ENCODE measurements at places on chromosomes 3 and 15. TPM values are rescaled to one million over a fixed set of nuclear protein-coding genes. Genes with fewer than 3 reads are reported as not detected.

DNA sequence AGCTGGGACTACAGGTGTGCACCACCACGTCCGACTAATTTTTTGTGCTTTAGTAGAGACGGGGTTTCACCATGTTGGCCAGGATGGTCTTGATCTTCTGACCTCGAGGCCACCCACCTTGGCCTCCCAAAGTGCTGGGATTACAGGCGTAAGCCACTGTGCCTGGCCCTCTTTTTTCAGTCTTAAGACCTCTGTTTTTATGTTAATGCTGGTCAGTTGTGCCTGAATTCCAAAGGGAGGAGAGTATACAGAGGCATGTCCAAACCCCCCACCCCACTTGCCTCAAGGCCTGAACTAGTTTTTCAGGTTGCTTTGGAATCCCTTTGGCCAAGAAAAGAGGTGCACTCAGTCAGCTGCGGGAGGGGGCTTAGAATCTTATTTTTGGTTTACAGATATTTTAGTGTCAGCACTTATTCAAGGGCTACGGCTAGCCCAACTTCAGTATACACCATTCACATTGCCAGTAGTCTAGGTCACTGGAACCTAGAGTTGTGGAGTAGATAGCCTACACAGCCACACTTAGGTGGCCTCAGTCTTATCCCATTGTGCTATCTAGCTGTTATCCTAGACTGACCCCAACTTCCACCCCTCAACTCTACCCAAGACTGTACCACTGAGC, 128.0 kb upstream of the TPM1 start:
- peak; percentile 37 for DNase-seq

- no peak for DNase-seq
These were observed 904.8 kb downstream of the NAALADL2 start for GRCh38 chr3:175763948-175764347.

DNA sequence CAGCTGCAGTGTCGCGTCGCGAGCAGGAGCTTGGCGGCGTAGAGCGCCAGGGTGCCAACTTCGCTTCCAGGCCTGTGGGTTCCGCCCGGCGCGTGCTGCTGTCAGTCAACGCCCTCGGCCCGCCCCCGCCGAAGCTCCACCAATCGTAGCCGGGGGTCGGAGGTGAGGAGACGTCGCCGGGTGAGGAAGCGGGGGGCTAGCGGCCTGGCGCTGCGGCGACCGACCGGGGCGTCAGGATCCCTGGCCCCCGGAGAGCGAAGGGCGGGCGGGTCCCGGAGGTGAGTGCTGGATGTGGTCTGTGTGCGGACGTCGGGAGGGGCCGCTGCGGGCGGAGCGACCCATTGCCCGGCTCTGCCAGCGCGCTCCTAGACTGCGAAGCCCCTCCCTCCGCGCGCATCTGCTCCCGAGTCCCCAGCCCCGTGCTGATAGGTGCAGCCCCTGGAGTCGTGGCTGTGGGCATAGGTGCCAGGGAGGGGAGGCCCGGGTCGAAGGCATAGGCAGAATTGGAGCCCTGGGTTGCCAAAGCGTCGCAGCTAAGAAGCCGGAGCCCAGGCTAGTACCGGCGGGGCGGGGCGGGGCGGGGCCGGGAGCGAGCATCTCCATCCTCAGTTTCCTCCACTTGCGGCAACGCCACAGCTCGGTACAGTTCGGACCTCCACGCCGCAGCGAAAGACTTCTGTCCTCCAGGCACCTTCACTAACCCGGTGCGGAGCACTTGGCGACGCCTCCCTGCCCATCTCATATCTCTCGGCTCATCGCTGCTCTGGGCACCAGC, at the start of gene NXPE3:
TSS of gene NXPE3 (plus strand) at position 165 of the 775 bp plus-strand sequence. CDS start 6,386 bp downstream, outside the sequence.
- DNase-seq, result peak; percentile 90

DNA sequence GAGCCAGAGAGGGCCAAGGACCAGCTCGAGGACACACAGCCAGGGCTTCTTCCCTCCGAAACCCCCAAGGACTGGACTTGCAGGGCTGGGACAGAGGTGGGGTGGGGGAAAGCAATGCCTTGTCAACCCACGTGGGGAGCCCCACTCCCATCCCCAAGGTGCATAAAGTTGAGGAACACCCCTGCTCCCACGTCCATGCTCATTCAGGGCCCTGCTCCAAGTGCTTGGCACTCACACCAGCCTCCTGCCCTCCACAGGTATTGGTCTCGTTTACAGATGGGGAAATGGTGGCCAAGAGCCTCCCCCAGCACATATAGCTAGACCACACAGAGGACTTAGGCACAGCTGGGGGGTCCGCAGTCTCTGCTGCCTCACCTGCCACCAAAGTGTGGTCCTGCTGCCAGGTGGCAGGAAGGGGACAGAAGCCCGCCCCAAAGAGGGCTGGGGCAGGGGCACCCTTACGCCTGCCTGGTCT, 50.5 kb upstream of the CSPG4 start:
- DNase-seq, result no peak

GRCh38 chr3:178847190-178847589, 224.4 kb downstream of the ZMAT3 start:
- DNase-seq, result no peak

GRCh38 chr3:165624761-165625160, 212.5 kb downstream of the BCHE start:
- no peak for DNase-seq

DNA sequence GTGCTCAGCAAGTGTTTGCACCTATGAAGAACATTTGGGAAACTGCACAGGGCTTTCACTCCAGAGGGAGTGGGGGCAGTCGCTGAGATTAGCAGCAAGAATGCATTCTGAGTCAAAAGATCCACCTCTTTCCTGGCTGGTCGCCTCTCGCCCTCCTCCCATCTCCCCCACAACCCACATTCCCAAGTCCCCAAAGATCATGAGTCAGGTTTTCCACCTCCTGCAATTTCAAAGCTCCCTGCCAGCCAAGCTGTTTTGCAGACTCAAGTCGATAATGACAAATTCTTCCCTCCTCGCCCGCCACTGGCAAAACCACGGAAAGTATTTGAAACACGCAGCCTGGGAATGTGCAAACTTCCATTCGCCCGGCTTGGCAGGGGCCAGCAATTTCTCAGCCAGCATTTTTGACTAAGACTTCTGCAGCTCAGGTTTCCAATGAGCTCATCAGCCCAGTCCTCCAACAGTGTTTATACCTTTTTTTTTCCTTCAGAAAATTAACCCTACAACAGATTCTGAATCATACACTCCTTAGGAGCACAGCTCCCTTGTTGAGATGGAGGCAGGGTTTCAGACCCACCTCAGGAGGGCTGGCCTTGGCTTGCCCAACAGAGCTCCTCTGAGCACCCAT, 181.4 kb downstream of the SMAD6 start:
- peak; percentile 56 for DNase-seq

GRCh38 chr3:77081240-77081661, 41.4 kb downstream of the ROBO2 start:
- no peak for DNase-seq

DNA sequence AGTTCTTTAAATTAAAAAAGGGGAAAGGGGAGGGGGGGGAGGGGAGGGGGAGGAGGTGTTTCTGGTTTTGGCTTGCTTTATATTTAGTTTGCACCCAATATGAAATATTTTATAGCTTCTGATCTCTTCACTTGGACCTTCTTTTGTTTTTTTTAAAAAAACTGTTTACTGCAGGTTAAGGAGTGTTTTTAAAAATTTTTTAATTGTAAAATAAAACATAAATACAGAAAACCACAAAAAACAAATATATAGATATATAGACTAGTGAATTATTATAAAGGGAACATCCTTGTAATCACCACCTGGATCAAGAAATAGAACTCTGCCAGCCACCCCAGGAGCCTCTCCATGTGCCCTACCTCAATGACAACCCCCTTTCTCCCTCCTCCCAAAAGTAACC, 861 bp upstream of the MYLK start:
- no peak for DNase-seq

- peak; percentile 69 for DNase-seq
These were observed 582 bp upstream of the SLCO3A1 start for GRCh38 chr15:91852741-91853510.

DNA sequence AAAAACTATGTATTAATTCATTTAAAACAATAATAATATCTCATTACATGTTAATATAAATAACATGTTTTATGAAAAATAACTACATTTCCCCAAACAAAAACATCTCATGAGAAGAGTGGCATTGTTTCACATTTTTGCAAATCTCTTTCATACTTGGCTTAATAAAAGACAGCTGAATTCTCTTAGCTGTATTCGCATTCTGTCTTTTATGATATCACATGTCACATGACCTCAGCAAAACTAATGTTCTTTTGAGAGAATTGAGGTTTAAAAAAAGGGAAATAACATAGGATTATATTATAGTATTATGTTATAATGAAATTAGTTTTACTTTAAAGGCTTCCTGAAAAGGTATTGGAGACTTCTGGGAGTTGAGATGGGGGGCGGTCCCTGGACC, 48.4 kb upstream of the SPPL2A start:
- no peak for DNase-seq

- DNase-seq, result no peak
These were observed 31.1 kb downstream of the ACKR4 start for GRCh38 chr3:132628157-132628556.

DNA sequence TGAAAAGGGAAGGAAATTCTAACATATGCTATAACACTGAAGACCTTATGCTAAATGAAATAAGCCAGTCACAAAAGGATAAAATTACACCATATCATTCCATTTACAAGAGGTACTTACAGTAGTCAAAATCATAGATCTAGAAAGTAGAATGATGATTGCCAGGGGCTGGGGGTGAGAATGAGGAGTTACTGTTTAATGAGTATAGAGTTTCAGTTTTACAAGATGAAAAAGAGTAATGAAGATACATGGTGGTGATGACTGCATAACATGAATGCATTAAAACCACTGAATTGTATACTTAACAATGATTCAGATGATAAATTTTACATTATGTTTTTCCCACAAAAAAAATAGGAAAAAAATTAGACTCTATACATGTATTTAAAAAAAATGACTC, 152.6 kb downstream of the SCAPER start:
- no peak for DNase-seq

- no peak for DNase-seq
These were observed 56.9 kb upstream of the C3orf49 start for GRCh38 chr3:63762180-63762579.

GRCh38 chr15:94164971-94165370, 66.4 kb upstream of the MCTP2 start:
- no peak for DNase-seq

- no peak for DNase-seq
These were observed 1602.1 kb downstream of the SI start for GRCh38 chr3:163476179-163476578.

DNA sequence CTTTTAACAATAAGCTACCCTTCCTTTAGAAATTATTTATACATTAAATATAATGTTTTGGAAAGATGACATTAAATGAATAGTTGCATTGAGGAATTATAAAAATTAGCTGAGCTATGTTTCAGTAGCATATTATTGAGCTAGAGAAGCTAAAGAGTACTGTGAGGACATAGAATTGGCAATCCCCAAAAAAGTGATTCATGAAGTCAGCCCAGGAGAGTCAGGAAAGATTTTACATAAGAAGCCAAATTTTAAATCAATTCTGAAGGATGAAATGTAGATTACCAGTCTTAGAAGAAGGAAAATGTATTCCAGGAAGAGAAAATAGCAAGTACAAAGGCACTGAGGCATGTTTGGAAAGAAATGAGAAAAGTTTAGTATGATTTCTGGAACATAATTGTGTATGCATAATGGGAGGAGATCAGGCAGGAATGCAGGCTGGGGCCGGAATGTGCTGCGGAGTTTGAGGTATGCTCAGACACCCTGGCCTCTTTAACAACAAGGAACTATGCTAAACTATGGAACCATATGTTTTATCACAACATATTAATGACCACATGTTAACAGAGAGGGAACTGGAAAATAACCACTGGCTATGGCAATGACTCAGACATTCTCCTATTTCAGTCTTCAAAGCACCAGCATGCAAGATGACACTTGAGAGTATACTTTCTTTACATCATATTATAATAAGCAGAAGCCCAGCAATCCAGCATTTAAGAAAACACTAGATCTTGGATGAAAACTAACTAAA, 103.3 kb upstream of the COL8A1 start:
- no peak for DNase-seq

GRCh38 chr3:42665050-42665878, 11.8 kb downstream of the ZBTB47 start:
- DNase-seq, result no peak

The ASB14 gene
- not detected for total RNA-seq

The SKOR1 gene
- 0.11 TPM for total RNA-seq

The HYAL1 gene
- total RNA-seq, result 3.5 TPM

The GPR149 gene
- total RNA-seq, result 0.09 TPM

The TICRR gene
- 33.8 TPM for total RNA-seq

The CLRN1 gene
- total RNA-seq, result not detected

The TJP1 gene
- 129 TPM for total RNA-seq

The CCRL2 gene
- not detected for total RNA-seq

The RHOA gene
- total RNA-seq, result 389 TPM

The LRRC31 gene
- not detected for total RNA-seq
